Activated CD4-positive, alpha-beta T cell treated with anti-CD3 and anti-CD28 coated beads, Interleukin-2, amount 50 U/mL, for 1 hour (primary cell): ENCODE measurements at places on chromosomes 1 and 21.

DNA sequence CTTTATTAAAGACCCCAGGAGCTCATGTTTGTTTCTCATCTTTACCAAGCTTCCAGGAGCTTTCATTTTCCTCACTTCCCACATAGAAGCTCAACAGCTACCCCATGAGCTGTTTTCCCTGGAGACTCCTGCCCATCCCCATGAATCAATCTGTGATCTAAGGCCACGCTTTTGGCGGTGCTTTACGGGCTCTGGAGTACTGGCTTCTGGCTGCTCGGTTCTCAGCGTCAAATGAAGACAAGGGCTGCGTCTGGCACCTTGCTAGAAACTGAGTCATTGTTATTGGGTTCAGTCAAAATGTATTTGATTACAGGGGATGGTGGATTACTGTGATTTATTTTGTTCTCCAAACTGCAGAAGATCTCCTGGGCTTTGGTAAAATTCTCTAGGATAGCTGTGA is 39.9 kb downstream of the ACP6 start:
- no peak for DNase-seq

- no peak for DNase-seq
Observed at GRCh38 chr1:87314091-87314490, 14.6 kb upstream of the LMO4 start.

DNA sequence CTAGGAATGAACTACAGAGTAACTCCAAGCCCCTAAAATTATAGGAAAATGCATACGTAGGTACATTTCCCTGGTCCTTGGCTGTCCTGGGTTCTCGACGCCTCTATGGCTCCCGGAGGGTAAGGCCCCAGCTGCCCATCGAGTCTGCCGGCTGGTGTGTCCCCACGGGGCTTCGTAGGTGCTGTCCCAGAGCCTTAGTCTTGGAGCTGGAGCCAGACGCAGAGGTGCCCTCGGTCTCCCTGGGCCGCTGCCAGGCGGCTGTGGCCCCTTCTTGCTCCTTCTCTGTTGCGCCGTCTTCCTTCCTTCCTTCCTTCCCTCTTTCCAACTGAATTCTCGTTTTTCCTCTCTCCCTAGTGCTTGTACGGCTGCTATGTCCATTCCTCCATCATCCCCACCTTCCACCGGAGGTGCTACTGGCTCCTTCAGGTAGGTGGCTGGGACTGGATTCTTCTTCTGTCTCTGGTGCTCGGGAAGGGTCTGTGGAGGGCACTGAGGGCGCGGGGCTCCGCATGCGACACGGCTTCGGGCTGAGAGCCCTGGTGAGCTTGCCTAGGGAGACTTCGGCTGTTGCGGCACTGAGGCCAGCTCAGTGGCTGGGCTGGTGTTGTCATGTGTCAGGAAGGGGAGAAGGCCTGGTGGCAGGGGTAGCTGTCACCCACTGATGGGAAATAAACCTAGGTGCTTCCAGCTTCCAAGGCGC is 303.5 kb upstream of the VAMP3 start:
- DNase-seq, result no peak

- no peak for DNase-seq
Observed at GRCh38 chr1:39666772-39667171, 5.1 kb downstream of the NT5C1A start.

DNA sequence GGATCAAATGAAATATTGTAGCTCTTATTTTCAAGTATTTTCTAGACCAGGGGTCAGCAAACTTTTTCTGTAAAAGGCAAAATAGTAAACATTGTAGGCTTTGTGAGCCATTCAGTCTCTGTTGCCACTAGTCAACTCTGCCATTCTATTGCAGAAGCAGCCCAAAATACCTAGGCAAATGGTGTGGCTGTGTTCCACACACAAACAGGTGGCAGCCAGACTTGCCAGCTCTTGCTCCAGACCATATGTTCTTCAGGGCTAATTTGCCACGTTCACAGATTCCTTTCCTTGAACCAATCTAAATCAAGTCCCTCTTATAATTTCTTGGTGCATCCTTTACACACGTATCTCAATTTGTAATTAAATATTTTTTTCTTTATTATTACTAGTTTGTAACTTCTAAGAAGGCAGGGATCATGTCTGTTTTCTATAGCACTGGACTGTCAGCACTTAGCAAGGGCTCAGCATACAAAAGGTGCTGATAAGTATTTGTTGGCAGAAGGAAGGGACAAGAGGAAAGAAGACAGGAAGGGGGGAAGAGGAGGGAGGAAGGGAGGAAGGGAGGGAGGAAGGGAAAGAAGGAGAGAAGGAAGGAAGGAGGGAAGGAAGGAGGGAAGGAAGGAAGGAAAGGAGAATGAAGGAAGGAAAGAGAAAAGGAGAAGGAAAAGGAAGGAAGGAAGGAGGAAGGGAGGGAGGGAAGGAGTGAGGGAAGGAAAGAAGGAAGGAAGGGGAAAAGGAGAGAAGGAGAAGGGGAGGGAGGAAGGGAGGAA is 106.5 kb upstream of the EDEM3 start:
- no peak for DNase-seq

- DNase-seq, result no peak
Observed at GRCh38 chr1:219810451-219810850, 117.9 kb downstream of the SLC30A10 start.

- no peak for DNase-seq
Observed at GRCh38 chr21:33937931-33938339, 22.3 kb upstream of the ATP5PO start.

DNA sequence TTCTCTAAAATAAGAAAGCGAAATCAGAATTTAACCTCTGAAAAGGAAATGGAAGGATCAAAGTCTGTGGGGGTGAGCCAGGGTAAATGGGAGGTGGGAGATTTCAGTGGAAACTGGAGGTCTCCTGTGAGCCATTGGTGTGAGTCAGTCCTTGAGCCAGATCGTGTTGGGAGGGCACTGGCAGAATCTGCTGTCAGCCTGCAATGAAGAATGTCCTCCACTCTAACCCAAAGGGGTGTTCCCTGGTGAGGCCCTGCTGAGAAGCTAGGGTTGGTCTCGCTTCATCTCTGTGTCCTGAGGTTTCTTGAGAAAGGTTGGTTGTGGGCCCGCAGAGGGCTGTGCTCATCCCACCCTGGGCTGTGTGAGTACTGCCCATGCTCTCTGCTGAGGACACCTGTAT is 2.4 kb downstream of the QSOX1 start:
- DNase-seq, result no peak

GRCh38 chr1:233566886-233567285 is 47.0 kb upstream of the KCNK1 start:
- DNase-seq, result no peak

DNA sequence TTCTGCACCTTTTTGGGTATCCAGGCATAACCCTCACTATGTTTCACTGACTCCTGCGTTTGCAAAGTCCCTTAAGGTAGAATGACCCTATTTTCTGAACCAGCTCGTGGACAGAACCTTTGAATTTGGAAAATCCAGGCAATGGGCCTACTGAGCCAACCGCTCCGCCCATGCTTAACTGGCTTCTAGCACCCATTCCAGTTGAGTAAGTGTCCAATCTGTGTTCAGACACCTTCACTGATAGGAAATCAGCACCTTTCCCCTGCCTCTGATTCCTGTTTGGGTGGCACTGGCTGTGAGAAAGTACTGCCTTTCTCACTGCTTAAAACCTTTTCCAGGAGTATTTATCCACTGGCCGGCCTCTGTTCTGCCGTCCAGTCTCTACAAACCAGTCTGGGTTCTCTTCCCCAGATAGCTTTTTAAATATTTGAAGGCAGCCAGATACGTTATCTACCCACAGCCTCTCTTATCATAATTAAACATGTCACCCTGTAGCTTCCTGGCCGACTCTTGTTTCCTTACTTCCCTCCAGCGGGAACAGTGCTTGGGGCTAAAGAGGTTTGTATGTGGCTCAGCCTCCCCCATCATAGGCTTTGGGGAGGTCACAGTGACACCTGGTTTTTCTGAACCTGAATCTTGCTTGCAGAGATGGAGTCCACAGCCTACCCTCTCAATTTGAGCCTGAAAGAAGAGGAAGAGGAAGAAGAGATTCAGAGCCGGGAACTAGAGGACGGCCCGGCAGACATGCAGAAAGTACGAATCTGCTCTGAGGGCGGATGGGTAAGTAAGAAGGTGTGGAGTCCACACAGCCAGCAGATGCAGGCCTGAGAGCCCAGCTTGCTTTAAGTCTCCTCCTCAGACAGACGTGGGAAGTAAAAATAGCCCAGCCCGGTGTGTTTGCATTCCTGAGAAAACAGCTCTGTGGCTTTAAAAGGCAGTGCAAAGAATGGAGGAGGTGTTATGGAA is 1.3 kb downstream of the POGK start:
- DNase-seq, result no peak

DNA sequence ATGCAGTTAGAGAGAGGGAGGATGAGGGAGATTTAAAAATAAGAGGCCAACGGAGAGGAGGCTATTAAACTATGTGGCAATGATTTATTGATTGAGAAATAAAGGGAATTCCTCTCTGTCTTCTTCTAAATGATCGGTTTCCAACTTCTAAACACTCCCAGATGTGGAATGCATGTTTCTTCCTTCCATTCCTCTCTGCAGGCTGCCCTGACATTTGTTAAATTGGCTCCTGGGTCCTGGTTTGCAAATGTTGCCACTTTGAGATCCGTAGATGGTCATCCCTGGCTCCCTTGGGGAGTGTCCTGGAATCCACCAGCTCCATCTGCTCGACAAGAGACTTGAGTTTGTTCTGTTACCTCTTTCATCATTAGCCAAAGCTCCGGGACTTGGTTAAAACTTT is 10.3 kb upstream of the C1orf198 start:
- DNase-seq, result no peak

- DNase-seq, result no peak
Observed at GRCh38 chr21:28439788-28440187, 552.9 kb downstream of the LTN1 start.
